ENCODE measurements at places on chromosomes 12 and 14. TPM values are rescaled to one million over a fixed set of nuclear protein-coding genes. Genes with fewer than 3 reads are reported as not detected.

GRCh38 chr12:62776575-62776974, 158.4 kb downstream of the PPM1H start:
- no peak for DNase-seq

DNA sequence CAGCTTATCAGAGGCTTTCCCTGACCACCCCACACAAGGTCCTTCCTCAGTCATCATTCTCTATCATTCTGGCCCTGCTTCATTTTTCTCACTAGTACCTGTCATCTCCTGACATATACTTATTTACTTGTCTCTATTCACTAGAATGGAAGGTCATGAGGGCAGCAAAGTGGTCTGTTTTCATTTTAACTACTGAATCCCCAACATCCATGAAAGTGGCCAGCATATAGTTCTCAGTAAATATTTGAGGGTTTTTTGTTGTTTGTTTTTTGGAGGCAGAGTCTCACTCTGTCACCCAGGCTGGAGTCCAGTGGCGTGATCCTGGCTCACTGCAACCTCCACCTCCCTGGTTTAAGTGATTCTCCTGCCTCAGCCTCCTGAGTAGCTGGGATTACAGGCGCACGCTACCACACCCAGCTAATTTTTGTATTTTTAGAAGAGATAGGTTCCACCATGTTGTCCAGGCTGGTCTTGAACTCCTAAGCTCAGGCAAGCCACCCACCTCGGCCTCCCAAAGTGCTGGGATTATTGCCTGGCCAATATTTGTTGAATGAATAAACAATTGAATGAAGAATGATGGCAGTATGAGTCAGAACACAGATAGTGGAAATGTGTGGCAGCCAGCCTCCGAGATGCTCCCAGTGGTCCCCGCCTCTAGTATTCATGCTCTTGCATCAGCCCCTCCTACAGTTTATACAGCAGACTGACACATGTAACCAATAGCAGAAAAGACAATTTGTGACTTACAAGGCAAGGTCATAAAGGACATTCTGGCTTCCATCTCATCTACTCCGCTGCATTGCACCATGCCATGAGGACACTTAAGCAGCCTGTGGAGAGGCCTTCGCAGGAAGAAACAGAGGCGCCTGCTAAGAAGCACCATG, 7.0 kb upstream of the ANO6 start:
- no peak for DNase-seq

DNA sequence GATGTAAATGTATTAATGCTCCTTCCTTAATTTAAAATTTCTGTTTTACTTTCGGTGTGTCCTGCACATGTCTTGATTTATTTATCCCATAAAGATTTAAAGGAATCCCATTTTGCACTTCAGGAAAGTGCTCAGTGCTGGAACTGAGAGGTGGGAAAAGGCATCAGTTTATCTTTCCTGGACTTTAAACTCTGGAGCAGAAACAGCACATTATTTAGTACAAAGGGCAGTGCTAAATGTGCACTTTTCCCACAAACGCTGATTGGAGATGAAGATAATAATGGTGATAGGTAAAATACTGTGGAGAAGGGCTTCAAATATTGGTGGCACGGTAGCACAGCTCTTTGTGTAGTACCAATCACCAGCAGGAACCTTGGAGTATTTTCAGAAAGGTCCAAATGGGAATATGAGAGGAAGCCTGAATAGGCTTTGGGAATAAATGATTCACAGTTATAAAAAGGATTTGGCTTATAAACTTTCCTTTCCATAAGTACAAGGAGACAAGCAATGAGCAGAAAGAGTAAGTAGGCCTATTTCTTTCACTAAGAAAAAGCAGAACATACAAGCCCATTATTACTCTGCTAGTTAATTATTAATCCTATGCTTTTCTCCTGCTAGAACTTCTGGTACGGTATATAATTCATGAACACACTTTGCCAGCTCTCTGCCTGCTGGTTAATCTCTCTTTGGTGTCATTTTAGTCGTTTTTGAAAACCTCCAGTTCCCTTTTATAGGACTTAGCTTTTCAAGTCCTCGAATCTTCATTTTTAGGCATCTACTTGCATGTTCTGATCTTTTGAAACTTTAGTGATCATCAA, 58.3 kb downstream of the SLC15A5 start:
- DNase-seq = no peak

- no peak for DNase-seq
Measured at GRCh38 chr14:75025082-75025481, 22.4 kb downstream of the EIF2B2 start.

The ZNF384 gene
- 63.8 TPM for total RNA-seq

The TMPRSS12 gene
- total RNA-seq = not detected
